Mesothelial cell of epicardium (in vitro differentiated cells): ENCODE measurements at places on chromosomes 2 and 18. TPM values are rescaled to one million over a fixed set of nuclear protein-coding genes. Genes with fewer than 3 reads are reported as not detected.

DNA sequence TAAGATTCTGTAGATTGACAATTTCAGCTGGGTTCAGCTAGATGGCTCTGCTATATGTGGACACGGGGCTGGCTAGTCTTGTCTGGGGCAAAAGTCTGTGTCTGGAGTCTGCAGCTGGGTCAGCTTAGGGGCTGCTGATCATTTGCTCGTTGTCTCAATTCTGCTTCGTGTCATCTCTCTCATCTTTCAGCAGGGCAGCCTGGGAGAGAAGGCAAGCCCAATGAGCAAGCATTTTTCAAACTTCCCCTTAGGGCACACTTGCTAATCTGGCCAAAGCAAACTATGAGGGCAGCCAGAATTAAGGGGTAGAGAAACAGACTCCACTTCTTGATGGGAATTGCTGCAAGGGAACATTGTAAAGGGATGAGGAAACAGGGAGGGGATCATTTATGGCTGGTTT, 462.6 kb downstream of the SLC4A3 start:
- H3K27ac ChIP-seq: peak overlapping the region; percentile 14
- H3K27me3 ChIP-seq: peaks cover 5% of the 10 kb centered on the region
- no peaks in the 10 kb centered on the region for H3K36me3 ChIP-seq

DNA sequence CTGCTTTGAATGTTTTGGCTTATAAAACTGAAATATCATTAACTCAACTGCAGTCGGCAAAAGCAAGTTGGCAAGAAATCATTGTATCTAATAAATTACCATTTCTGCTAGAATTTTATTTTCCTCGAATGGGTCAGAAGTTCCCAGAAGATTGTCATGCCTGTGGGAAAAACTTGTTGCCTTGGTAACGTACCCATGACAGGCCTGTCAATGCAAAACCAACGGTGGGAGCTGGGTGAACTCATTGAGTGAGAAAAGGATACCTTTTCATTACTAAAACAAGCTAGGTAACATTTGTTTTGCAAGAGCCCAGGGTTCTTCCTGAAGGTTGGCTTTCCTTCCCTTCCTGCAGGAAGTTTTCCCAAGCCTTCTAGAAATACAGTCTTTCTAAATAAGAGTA, 9.5 kb downstream of the PLB1 start:
- no peaks in the 10 kb centered on the region for H3K36me3 ChIP-seq
- no peak overlapping the region for H3K4me3 ChIP-seq
- peaks cover 4% of the 10 kb centered on the region for H3K27me3 ChIP-seq
- H3K27ac ChIP-seq: no peak overlapping the region
- DNase-seq: no peak
- H3K4me1 ChIP-seq: peaks cover 4% of the 10 kb centered on the region

The GAL3ST2 gene
- total RNA-seq: 0.86 to 1.1 TPM (median 1.1 TPM) in 3 replicates

GRCh38 chr2:145026456-145027455, 506.8 kb upstream of the ZEB2 start:
- peaks cover 56% of the 10 kb centered on the region for H3K4me1 ChIP-seq
- H3K27ac ChIP-seq: peak overlapping the region; percentile 92
- H3K27me3 ChIP-seq: no peaks in the 10 kb centered on the region
- no peaks in the 10 kb centered on the region for H3K36me3 ChIP-seq
- no peak overlapping the region for H3K4me3 ChIP-seq

The HOXD3 gene
- total RNA-seq: 0.93 to 1.1 TPM (median 1.1 TPM) in 3 replicates

The TSPYL6 gene
- total RNA-seq: not detected in 3 replicates

DNA sequence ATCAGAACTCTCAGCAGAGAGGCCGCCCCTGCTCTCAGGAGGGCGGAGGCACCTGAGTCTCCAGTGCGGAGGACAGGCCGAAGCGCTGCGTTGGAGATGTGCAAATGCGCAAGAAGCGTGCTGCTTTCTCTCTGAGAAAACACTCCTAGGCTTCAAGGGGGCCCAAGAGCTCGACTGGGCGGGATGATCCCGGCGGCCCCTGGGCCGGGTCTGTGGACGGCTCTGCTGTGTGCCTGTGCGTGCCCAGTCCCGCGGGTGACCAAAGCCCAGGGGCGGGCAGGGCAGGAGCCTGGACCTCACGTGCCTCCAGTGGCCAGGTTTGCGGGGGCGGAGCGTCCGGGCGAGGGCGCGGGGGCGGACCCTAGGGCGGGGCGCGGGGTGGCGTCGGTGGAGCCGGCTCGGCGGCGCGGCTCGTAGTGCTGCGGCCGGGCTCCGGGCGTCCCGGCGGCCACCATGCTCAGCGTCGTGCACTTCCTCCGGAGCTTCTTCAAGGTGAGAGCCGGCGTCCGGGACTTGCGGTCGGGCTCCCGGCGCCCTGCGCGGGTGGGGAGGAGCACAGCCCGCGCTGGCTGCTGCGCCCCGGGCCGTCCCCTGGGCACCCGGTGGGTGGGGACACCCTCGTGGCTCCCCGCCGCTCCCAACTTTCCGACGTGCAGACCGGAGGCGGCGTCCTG, at the start of gene ARHGEF4:
ARHGEF4 (plus strand) TSS at position 414 of the 674 bp plus-strand sequence; CDS start at position 454, 40 bp downstream.
- peaks cover 3% of the 10 kb centered on the region for H3K4me1 ChIP-seq
- DNase-seq: peak; percentile 59
- peaks cover 77% of the 10 kb centered on the region for H3K27me3 ChIP-seq
- peak within 1 kb of the TSS; percentile 53 for H3K4me3 ChIP-seq
